Eye (tissue), 1 donor: ENCODE measurements at places on chromosomes 2 and 18.

DNA sequence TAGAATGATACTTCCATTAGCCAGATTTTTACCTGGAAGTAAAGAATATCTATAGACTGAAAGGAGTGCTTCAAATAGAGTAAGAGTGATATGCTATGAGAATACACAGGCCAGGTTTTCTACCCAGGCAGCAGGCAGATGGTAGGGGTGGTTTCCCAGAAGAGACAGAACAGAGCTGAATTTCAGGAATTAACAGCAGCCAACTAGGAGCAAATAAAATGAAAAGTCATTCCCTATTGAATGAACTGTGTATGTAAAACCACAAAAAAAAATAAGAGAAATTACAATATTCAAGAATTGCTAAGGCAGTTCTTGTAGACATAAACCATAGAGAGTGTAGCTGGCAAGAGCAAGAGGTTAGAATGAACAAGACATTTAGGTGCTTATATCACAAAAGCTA, 336.8 kb downstream of the KCNJ3 start:
- DNase-seq: no peak

- DNase-seq: no peak
Measured at GRCh38 chr2:146305164-146305563, 1539.7 kb upstream of the ACVR2A start.

DNA sequence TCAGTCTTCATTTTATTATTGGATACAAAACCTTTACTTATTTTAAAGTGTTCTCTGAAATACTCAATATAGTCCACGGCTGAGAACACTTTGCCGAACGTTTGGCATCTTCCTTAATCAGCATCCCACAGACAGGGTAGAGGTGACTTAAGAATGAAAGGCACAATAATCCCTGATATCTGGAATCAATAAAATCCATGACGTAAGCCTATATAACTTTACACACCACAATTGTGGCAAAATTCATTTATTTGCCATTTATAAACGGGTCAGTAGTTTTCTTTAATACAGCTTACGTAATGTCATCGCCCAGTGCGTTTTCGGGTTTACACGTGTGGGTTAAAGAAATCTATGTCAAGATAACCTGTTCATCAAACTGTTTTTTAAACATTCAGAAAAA, 1.3 kb downstream of the MGAT4A start:
- no peak for DNase-seq

- no peak for DNase-seq
Measured at GRCh38 chr2:62744603-62745002, 39.1 kb downstream of the EHBP1 start.

GRCh38 chr2:240933966-240934700, 28.0 kb downstream of the CROCC2 start:
- DNase-seq: no peak

GRCh38 chr2:1811258-1811970, 67.1 kb upstream of the PXDN start:
- DNase-seq: no peak

DNA sequence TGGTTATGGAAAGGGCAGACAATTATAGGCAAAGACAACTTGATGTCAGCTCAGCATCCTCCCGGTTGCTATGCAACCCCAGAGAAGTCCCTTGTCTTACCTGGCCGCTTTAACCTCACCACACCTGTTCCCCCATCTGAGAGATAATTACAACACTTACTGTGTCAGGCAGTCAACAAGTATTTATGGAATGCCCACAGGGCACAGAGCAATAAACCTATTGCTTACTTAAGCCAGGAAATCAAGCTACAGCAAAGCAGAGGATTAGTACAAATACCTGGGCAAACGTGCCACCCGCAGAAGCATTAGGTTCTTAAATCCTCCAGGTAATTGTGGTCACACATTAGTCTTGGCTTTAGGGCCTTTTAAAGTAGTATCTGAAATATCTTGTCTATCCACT, 320.4 kb upstream of the REV1 start:
- no peak for DNase-seq

GRCh38 chr2:8030573-8031303, 651.1 kb upstream of the ID2 start:
- DNase-seq: no peak

DNA sequence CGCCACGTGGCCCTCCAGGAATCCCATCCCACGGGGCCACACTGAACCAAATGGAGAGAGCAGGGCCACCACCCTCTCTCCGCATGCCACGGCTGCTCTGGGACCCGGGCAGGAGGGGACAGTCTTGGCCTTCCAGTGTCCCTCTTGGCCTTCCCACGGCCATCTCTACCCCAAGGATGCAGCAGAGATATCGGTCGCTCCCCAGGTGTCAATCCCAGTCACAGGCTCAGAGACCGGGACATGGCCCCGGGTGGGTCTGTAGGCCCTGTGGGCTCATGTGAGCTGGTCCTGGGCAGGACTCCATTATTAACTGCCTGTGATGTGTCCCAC, 15.3 kb downstream of the CAPN10 start:
- DNase-seq: no peak

- no peak for DNase-seq
Measured at GRCh38 chr2:191078165-191078867, 64.3 kb upstream of the STAT1 start.

- DNase-seq: no peak
Measured at GRCh38 chr2:219574484-219575311, 2.6 kb downstream of the INHA start.

DNA sequence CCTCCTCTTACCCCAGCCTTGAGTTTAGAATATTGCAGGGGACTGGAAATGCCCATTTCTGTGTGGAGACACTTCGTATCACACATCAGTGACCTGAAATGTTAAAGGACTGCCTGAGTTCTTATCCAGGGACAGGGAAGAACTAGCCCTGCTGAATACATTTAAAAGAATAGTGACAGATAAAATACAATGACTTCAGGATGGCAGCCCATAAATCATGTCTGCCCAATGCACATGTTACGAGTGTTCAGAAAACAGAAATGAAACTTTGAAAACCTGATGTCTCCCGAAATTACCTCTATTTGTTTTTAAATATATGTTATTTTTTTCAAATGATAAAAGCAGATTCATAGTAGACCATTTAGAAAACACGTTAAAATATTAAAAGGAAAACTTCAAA, 22.3 kb upstream of the RAB12 start:
- DNase-seq: no peak

- DNase-seq: no peak
Measured at GRCh38 chr18:33540392-33540791, 37.6 kb upstream of the ASXL3 start.

DNA sequence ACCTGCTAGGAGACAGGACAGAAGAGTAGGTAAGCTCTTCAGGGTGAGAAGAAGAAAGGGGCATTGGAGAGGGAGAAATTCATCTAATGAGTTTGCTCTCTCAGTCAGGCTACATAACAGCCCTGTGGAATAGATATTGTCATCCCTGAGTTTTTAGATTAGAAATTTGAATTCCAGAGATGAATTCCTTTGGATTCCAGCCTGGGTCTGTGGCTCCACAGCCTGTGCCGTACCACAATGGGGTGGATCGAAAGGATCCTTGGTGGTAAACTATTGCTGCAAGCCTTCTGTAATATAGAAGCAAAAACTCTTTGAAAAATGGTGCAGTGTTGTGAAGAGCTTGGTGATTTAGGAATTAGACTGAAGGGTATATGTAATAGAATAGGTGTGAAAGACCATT, 21.0 kb downstream of the MYO1B start:
- no peak for DNase-seq

DNA sequence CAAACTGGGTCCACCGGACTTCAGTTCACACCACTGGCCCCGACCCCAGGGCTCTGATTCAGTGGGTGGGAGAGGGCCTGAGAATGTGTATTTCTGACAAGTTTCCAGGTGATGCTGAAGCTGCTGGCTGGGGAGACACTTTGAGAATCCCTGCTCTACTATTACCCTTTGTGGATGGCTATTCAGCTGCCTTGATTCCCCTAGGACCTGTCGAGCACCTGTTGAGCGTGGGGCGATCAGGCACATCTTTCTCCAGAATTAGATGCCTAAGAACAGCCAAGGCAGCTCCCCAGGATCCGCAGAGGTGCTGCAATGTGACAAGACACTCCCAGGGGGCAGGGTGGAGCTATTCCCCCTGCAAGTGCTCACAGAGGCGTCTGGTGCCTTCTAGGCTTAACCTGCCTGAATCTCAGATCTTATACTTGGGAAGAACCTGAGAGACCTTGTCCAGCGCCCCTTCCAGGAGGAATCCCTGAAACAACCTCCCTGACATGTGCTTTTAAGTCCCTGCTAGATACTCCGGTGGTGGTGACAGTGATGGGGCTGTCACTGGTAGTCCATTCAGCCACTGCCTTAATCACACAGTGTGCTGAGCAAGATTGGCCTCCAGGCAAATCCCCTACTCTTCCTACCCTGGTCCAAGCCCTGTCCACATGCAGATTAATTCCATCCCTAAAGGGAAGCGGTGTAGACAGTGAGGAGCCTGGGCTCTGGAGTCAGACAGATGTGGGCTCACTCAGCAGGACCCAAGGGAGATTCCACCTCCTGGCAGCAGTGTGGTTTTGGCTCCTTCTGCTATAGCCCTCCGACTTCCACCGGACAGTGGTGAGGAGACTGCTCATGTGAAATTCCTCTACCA, 43.4 kb upstream of the OTOF start:
- no peak for DNase-seq

DNA sequence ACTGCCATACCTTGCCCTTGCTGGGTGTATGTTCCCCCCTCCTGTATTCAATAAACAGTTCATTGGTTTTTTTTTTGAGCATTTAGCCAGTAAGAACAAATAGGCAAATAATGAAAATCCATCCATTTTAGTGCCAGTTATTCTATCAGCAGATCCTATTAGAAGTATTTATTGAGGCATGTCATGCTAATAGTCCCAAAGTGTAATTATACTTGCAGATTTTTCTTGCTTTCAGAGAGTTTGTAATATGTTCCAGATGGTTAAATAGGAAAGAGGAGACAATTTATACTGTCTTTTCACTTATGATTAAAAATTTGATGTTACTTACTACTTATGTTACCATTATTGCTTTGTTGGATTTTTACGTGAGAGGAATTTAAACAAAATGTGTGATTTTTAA, 127.6 kb downstream of the NCOA1 start:
- DNase-seq: no peak

- DNase-seq: no peak
Measured at GRCh38 chr2:240013343-240013742, 11.8 kb downstream of the NDUFA10 start.

GRCh38 chr2:112709703-112710102, 11.1 kb upstream of the NT5DC4 start:
- peak; percentile 69 for DNase-seq

- no peak for DNase-seq
Measured at GRCh38 chr2:112220831-112221230, 34.0 kb downstream of the ZC3H8 start.

DNA sequence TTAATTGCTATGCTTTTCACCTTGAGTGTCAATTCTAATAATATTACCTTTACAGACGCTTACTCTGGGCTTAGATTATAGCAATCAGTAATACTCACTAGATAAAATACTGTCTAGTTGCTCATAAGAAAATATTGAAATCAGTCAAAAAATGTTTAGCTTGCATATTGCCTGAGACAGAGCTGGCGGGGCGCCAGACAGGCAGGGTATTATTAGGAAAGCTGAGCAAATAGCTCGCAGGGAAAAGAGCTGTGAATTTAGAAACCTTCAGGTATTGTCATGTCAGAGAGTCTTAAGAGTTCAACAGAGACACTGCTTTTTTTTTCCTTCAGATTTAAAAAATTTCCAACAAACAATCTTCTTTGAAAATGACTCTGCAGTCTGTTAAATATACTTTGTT, 118.4 kb downstream of the MEIS1 start:
- DNase-seq: peak; percentile 70

DNA sequence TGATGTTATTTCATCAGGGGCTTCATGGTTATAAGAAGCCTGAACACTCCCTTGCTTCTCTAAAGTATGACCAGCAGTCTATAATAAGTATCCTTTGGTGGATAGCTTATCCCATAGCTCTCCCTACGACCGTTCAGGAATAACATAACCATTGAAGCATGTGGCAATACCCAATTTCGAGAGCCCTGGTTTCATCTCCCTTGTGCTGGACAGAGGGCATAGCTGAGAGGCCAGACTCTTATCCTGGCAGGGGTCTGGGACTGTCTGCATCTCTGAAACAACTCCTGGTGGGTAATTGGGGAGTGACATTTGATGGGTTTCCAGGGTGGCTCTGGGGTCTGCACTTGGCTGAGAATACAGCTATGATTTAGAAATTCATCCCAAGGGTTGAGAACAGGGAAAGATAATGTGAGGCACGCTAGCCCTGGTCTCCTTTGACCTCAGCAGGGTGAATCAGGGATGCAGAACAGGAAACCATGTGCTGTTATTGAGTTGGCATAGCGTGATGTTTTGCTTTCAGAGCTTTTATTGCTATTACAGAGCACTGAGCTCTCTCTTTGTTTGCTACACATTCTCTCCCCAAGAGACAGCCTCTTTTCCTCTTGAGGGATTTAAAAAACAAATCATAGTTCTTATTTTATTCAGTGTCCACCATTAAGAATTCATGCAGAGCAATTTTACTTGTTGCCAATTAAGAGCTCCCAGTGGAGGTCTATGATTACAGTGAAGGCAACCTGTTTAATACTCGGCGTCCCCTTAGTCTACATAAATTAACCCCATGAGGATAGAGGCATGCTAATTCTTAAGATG, 274.5 kb downstream of the NCKAP5 start:
- peak; percentile 38 for DNase-seq

DNA sequence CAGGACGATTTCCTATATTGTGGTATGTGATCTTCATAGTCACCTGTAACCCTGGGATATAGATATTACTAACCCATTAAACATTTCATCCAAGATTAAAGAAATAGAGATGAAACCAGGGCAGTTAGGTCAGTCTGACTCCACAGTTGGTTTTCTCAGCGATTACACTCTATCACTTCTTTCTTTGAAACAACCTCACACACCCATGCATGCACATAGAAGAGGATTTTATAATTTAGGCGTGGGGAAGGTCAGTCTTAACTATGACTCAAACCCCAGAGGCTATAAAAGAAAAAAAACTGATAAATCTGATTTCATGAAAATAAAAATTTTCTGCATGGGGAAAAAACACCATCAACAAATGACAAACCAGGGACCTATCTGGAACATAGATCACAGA, 54.2 kb downstream of the BCL2 start:
- DNase-seq: no peak

GRCh38 chr2:86552889-86553288, 10.4 kb downstream of the CHMP3 start:
- DNase-seq: no peak

DNA sequence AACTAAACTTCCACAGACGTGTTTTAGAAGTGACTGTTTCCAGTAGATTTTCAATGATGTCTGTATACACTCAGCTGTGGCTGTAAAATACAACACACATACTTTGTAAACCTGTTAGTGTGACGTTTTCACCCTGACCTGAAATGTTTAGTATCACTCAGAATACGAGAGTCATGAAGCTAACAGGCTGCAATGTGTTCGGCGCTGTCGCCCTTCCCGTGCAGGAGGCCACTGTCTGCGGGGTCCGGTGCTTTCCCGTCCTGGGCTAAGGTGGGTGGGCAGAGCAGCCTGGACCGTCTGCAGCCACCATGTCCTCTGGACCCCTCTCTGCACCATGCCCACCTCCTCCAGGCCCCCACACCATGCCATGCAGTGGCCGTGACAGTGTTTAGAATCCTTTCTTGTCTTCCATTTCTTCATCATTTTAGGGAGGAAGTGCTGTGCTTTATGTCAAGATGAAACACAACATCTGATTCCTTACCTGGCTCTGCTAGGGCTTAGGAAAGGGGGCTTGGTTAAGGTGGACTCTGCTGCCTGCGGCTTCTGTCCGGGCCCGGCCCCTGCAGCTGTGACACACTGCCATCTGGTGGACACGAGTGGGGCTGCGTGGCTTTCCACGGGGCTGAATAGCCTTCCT, 53.8 kb upstream of the RBM44 start:
- DNase-seq: peak; percentile 90
